ENCODE measurements at places on chromosomes 1 and 21.

DNA sequence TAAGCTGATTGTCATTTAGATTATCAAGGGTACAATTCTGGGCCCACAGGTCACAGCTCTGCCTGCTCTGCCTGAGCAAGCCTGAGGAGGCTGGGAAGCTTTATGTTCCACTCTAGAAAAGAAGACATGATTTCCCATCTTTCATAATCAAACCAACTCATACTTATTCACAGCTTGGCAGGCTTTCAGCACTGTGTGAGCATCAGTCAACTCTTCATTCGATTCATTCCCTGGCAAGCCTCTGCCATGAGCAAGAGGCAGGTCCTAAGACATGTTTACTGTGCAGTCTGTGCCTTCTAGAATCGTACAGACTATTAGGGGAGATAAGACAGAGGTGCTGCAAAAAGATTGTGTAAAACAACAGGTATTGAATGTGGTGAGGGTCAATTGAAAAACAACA, 24.5 kb upstream of the KIRREL1 start:
- DNase-seq = no peak

GRCh38 chr1:201128476-201128875, 1.5 kb upstream of the ASCL5 start:
- DNase-seq = no peak

GRCh38 chr1:81797701-81798100, 3.0 kb upstream of the ADGRL2 start:
- no peak for DNase-seq

DNA sequence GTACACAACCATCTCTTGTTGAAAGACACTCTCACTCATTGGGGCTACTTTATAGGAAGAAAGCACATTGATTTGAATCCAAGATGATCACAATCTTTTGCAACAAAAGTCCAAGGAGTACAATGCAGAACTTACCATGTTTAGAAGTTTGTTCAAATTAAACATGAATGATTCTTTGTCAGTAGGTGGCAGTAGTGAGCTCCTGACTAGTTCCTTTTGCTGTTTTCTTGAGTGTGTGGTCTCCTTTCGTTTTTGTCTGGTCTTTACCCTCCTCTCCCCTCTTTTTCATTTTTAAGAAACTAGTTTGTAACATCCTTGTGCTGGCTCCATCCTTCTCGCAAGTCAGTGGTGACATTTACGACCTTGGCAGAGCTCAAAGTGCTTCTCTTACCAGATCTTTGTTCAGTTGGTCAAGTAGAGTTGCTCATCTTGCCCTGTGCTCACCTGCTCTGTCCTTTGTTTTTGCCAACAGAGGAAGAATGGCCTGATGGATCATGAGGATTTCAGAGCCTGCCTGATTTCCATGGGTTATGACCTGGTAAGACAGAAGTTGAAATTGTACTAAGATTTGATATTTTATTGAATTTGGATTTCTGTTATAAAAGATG, 35.7 kb upstream of the MTR start:
- DNase-seq = no peak

GRCh38 chr1:246128494-246129069, 378.5 kb downstream of the SMYD3 start:
- no peak for DNase-seq

DNA sequence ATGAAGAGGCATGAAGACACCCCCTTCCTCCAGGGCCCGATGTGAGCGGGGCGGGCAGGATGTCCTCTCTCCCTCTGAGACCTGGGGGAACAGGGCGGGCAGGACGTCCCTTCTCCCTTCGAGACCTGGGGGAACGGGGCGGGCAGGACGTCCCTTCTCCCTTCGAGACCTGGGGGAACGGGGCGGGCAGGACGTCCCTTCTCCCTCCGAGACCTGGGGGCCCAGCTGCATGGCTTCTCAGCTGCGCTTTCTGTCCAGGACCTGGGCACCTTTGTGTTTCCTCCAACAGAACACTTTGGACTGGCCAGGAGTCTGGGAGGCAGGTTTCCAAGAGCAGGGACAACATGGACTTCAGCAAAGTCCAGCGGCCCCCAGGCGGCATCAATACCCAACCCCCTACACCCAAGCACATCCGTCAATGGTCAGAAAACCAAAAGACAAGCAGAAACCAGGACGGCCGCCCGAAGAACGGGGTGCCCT, 30.8 kb upstream of the ADARB1 start:
- no peak for DNase-seq

- no peak for DNase-seq
Measured at GRCh38 chr21:29578306-29578705, 279.6 kb downstream of the BACH1 start.

GRCh38 chr1:225762002-225762441, 15.6 kb upstream of the SRP9 start:
- no peak for DNase-seq

DNA sequence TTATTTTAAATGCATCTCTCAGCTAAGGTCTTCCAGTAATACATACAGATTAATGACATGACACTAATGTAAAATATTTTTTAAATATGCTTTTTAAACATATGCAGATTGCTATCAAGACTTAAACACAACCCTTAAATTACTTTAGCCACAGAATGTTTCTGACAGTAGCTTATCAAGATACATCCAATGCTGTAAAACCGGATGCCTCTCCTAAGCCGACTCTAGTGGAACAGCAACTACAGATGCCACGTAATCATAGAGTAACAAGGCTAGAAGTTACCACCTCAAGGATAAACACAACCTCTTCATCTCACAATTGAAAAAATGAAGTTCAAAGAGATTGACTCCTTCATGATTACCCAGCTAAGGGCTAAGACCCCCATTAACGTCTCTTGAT, 68.4 kb downstream of the ZZZ3 start:
- no peak for DNase-seq

DNA sequence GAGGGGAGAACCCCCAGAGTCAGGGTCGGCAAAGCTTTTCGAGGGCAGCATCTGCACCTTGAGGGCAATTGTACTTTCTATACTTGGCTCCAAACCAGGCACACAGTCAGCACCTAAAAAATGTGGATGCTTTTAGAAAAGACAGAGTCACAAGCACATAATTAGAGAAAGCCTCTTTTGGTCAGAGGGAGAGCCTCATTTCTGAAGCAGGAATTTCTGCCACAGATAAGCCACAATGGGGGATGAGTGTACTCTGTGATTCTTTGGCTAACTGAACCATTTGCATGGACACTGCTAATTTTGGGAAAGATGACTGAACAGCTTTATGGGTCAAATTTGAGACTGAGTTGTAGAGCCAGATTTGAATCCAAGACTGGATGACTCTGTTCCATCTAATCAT, 635.7 kb downstream of the KIF26B start:
- DNase-seq = no peak

- no peak for DNase-seq
Measured at GRCh38 chr1:216448011-216448510, 24.8 kb upstream of the USH2A start.

GRCh38 chr1:23381233-23381885, 11.7 kb upstream of the ZNF436 start:
- no peak for DNase-seq

- no peak for DNase-seq
Measured at GRCh38 chr1:153987621-153988020, 1.5 kb upstream of the RAB13 start.

- DNase-seq = no peak
Measured at GRCh38 chr1:81584398-81584797, 216.3 kb upstream of the ADGRL2 start.

DNA sequence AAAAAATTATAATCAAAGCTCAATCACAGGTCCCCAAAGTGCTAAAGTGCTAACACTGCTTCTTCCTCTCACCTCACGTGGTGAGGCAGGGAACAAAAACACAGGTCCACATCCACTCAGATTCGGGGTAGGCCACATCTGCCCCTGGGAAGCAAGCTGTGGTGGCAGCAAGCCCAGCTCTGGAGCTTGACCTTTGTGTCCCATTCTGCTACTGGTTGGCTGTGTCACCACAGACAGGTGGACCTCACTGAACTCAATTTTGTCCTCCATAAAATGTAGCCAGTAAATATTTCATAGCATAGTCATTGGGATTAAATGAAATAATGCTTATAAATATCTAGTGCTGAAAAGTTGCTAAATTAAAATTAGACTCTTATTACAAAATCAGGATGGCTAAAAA, 8.5 kb downstream of the AZIN2 start:
- no peak for DNase-seq

DNA sequence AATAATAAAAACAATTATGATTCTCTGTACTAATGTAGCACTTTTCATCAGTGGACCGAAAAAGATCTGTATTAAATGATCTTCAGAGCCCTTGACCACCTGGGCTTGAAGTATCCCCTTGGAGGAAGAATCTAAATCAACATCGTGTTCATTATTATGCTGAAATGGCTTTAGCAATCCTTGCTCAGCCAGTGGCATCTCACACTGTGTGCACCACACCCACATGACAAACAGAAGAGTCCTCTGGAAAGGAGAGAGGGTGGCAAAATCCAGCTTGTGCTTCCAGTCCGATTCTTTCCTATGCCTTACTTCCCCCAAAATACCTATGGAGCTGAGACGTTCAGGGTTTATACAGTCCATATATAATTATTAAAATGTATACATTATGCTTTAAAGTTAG, 318.5 kb upstream of the RUNX1 start:
- no peak for DNase-seq

DNA sequence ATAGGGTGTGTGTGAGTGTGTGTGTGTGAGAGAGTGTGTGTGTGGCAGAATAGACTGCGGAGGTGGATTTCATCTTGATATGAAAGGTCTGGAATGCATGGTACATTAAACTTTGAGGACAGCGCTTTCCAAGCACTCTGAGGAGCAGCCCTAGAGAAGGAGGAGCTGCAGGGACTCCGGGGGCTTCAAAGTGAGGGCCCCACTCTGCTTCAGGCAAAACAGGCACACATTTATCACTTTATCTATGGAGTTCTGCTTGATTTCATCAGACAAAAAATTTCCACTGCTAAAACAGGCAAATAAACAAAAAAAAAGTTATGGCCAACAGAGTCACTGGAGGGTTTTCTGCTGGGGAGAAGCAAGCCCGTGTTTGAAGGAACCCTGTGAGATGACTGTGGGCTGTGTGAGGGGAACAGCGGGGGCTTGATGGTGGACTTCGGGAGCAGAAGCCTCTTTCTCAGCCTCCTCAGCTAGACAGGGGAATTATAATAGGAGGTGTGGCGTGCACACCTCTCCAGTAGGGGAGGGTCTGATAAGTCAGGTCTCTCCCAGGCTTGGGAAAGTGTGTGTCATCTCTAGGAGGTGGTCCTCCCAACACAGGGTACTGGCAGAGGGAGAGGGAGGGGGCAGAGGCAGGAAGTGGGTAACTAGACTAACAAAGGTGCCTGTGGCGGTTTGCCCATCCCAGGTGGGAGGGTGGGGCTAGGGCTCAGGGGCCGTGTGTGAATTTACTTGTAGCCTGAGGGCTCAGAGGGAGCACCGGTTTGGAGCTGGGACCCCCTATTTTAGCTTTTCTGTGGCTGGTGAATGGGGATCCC, 18.3 kb upstream of the HDAC1 start:
- peak; percentile 81 for DNase-seq

- no peak for DNase-seq
Measured at GRCh38 chr1:241356187-241356518, 852 bp downstream of the RGS7 start.

GRCh38 chr1:5727191-5727590, 265.0 kb downstream of the NPHP4 start:
- no peak for DNase-seq

DNA sequence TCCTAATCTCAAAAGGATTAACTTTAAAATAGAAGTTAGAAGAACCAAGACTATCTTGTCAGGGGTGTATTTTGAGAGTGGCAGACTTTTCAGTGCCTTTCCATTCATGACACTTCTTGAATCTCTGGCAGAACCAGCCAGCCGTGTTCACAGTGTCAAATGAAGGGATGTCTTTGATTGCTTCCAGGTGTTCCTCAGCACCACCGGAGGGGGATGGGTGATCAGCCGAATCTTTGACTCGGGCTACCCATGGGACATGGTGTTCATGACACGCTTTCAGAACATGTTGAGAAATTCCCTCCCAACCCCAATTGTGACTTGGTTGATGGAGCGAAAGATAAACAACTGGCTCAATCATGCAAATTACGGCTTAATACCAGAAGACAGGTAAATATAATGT, 32.3 kb downstream of the FMO1 start:
- no peak for DNase-seq

DNA sequence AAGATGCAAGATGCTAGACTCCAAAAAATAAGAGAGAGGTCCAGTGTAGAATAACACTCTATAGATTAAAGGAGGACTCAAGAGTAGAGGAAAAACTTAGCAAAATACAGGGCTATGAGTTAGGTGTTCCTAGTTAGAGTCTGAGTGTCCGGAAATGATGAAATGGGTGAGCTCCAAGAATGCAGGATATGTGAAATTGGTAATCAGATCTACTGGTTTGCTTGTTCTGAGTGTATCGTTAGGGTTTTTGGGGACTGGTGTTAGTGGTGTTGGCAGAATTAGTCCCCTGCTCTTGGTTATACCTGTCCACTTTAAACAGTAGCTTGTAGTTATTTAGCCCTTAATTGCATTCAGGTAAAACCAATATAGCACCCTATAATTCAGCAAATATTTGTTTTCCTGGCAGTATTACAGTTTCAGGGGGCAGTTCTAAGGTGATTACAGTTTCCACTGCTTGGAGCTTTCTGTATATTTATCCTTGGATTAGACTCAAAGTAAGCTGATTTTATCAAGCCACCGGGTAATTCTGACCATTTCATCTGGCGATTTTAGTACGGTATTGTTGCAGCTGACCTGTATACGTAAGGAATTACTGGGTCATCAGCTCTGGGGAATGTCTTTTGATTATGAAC, 332.7 kb downstream of the CHRM3 start:
- no peak for DNase-seq

- no peak for DNase-seq
Measured at GRCh38 chr21:25664491-25664931, 25.5 kb downstream of the JAM2 start.

- DNase-seq = no peak
Measured at GRCh38 chr1:32094746-32095521, 12.9 kb upstream of the KPNA6 start.

GRCh38 chr1:64810001-64810400, 65.1 kb downstream of the RAVER2 start:
- no peak for DNase-seq

- DNase-seq = no peak
Measured at GRCh38 chr1:82485591-82486369, 685.0 kb downstream of the ADGRL2 start.

- DNase-seq = no peak
Measured at GRCh38 chr1:178094739-178095645, 1.1 kb downstream of the RASAL2 start.

DNA sequence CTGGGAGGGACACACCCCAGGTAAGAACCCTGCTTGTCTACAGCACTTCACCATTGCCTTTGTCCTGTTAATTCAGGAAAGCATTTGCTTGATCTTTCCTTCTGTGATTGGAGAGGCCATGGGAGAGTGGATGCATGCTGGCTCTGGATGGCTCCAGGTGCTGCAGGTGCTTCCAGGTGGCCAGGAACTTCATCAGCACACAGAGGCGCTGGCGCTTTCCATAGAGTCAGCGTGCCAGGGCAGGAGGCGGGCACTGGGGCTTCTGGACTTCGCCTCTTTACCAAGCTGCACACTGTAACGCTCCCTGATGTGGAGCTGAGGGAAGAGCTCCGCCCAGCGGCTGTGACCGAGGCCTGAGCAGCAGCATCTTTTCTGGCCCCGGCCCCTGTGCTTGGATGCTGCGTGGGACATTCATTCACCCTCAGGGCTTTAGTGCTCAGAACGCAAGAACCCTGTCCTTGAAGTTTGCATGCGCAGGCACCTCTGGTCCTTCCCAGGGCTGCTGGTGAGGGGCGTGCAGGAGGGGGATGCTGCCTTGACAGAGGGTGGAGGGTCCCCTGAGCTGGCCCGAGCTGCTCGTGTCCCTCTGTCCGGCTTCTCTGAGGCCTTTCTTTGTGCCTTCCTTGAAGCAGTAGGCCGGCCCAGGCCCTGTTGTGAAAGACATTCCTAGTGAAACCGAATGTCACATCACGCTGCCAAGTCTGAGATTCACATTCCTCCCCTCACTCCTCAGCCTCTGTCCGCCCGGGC, 1.6 kb upstream of the MX2 start:
- no peak for DNase-seq
